ENCODE measurements at places on chromosomes 13 and 19.

DNA sequence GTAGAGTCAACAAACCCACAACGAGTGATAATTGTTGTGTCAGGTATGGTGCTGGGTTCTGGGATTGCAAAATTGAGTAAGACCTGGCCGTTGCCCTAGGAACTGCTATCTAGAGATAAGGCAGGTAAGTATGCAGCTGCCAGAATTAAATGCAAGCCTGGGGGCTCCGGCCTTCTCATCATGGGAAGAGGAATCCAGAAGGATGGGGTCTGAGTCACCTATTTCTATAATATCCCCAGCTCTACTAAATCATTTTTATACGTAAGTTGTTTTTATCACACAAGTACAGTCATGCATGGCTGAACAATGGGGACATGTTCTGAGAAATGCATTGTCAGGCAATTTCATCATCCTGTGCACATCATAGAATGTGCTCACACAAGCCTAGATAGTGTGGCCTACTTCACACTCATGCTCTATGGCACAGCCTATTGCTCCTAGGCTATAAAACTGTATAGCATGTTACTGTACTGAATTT, 203.0 kb downstream of the KLF5 start:
- DNase-seq = no peak

DNA sequence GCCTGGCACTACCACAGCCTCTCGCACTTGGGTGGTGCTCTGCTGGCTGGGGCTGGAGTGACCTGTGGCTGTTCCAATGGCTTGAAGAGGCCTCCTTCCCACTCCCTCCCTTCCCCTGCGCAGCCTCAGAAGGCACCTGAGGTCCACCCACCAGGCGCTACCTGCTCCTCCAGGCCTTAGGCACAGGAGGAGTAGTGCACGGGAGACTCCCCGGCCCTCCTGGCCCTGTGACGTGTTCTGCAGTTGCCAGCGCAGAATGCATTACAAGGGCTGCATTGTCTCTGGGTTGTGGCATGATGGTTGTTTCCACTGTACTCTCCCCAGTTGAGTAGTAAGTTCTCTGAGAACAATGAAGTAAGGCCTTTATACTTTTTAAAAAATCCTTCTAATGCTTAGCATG, 128.6 kb downstream of the TEX29 start:
- DNase-seq = no peak

DNA sequence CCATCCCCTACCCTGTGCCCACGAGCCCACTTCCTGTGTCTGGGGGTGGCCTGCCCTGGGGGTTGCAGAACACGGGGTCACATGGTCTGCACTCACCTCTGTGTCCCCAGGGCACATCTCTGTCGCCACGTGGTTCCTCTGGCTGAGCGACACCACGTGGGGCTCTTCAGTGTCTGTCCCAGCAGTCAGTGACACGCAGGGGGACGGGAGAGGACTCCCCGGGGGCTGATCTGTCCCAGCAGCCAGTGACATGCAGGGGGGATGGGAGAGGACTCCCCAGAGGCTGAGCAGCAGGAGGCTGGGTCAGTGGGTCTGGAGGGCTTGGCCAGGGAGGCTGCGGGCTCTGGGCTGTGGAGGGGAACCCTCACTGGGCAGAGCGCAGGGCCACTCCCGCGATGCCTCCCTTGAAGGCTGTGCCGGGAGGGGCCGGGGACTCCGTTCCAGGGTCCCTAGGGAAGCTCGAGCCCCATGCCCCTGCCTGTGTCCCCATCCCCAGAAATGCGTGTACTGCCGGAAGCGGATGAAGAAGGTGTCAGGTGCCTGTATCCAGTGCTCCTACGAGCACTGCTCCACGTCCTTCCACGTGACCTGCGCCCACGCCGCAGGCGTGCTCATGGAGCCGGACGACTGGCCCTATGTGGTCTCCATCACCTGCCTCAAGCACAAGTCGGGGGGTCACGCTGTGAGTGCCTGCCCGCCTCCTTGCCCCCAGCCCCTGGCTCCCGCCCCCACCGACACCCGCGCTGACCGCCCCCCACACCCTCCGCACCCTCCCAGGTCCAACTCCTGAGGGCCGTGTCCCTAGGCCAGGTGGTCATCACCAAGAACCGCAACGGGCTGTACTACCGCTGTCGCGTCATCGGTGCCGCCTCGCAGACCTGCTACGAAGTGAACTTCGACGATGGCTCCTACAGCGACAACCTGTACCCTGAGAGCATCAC, 174.8 kb downstream of the KDM4B start:
- DNase-seq = no peak

DNA sequence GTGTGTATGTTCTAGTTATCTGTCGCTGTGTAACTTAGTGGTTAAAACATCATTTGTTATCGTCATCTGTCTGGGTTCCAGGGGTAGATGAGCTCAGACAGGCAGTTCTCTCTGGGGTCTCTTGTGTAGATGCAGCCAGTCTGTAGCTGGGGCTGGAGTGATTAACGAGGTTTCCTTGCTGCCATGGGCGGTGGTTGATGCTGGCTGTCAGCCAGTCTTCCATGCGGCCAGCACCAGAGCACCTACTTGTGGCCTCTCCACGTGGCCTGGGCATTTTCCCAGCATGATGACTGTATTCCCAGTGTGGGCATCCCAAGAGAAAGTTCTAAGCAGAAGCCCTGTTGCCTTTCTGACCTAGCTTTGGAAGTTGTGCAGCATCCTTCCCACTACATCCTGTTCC, 10.7 kb downstream of the ERCC5 start:
- DNase-seq = no peak

- DNase-seq = no peak
These were observed 322.8 kb upstream of the EDNRB start for GRCh38 chr13:78241278-78241919.

DNA sequence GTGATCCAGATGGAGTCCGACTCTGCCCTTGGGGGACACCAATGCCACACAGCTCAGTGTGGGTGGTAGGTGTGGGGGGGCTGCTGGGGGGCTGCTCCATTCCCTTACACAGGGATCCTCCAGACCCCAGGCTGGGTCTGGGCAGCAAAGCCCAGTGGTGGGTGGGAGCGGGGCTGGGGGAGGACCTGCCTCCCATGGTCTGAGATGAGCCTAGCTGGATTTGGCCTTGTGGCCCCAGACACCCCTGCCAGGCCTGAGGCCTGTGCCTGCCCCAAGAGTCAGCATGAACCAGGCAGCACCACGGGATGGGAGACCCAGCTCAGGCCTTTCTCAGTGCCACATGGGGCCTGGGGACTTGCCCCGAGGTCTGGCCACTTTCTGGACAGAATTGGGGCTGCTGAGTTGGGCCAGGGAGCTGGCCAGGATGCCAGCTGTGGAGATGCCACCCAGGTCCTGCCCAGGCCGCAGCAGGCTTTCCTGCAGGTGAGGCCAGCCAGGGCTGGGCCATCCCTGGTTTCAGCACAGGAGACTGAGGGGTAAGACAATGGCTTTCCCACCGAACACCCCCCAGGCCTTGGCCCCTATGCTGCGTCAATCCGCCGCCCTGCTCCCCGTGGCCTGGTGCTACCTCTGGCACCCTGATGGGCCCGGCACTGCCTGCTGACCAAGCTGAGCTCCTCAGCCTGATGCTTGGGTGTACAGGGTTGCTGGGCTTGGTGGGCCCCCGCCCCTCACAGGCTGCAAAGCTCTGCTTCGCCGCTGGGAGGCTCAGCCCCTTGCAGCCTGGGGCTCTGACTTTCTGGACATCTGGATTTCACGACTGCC, 24.2 kb downstream of the CEBPG start:
- DNase-seq = no peak

GRCh38 chr19:33440682-33441081, 67.2 kb downstream of the CEBPG start:
- no peak for DNase-seq

DNA sequence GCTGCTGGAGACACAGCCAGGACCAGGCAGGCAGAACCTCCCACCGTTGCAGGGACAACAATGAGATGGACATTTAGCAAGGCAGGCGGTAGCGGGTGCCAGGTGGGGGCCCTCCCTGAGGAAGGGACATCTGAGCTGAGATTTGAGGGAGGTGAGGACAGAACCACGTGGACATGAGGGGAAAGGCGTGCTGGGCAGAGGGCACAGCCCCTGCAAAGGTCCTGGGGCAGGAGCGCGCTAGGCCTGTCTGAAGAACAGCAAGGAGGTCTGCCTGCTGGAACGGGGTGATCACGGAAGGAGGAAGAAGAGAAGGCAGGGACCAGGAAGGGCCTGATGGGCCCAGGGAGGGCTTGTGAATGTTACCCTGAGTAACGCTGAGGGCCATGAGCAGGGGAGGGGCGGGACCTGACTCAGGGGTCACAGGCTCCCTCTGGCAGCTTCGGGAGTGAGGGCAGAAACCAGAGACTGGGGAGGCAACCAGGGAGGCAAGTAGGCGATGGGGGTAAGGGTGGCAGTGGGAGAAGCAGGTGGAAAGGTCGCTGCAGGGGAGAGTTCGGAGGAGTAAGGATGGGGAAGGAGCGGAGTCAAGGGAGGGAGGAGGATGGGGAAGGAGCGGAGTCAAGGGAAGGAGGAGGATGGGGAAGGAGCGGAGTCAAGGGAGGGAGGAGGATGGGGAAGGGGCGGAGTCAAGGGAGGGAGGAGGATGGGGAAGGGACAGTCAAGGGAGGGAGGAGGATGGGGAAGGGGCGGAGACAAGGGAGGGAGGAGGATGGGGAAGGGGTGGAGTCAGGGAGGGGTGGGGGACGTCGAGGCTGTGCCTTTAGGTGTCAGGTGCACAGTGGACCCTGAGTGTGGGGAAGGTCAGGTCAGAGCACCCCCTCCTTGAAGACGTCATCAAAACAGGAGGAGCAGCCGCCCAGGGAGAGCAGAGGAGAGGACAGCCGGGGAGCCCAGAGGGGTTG, 15.7 kb upstream of the B3GNT3 start:
- no peak for DNase-seq

DNA sequence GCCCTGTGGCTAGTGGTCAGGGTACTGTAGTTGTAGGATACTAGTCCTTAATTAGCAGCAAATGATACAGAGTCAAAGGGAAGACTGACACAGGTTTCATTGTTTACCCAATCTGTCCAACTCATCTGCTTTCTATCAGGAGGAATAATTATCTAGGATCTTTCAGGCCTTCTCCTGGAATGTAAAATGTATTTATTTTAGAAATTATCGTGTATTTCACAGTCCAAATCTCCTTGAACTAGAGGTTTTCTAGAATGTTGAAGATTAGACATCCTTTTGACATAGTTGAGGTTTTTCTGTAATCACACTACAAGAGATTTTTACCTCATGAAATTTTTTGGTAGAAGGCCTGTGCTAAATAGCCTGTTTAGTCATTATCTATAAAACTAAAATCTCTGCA, 1694.8 kb upstream of the PCDH20 start:
- DNase-seq = no peak

GRCh38 chr13:103388839-103389238, 322.6 kb upstream of the SLC10A2 start:
- no peak for DNase-seq

DNA sequence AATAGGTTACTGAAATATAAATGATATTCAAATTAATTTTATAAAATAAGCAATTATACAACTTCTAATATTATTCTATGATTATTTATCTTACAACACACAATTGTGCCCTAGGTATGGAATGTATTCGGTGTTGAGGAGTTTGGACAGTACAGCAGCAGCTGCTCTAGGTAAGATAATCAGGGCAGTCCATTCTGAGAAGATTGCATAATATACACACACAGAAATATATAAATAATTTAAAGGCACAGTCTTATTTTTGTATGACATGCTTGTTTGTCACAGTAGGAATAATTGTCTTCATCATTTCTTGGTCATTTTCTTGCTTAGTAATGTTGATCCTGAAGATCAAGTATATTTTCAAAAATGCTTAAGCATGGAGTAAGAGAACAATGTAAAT, 849.4 kb upstream of the MIR17HG start:
- no peak for DNase-seq

DNA sequence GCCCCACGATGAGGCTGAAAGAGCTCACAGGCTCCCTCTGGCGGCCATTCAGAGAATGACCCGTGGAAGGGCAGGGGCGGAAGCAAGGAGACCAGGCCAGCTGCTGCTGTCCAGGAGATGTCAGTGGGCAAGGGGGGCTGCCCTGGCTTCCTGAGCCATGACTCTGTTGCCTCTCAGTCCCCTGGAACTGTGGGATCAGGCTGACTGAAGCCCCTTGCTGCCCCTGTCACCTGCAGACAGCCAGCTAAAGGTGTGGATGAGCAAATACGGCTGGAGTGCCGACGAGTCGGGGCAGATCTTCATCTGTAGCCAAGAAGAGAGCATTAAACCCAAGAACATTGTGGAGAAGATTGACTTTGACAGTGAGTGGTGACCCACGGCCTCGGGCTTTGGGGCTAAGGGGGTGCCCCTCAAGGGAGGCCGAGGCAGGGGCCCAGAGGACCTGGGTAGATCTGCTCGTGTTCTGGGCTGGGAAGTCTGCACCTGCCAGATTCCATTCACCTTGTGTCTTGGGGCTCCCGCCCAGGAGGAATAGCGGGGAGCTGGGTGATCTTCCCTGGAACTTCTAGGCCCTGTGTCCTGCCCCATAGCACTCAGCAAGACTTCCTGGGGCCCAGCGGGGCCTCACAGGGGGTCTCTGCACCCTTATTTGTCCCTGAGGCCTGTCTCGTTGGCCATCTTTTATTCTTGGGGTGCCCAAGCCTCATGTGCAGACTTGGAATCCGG, 12.5 kb upstream of the ACTN4 start:
- DNase-seq = peak; percentile 44

- DNase-seq = peak; percentile 87
These were observed 7.5 kb downstream of the EMP3 start for GRCh38 chr19:48332662-48333466.

GRCh38 chr19:46840498-46840942, 10.1 kb downstream of the AP2S1 start:
- DNase-seq = no peak

DNA sequence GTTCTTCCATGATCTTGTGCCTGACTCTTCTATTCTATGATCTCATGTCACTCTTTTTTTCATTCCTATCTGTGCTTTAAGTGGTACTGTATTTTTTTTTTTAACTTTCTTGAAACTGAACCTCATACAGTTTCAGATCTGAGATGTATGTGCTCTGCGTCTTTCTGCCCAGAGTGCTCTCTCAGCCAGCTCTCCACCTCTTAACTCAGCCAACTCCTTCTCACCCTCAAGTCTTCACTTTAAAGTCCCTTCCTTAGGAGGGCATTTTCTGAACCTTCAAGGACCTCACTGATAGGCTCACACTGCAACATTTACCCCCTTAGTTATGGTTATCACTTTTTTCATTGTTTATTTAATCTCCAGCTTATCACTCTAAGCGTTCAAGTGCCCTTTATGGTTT, 158.7 kb downstream of the IRS2 start:
- DNase-seq = no peak

DNA sequence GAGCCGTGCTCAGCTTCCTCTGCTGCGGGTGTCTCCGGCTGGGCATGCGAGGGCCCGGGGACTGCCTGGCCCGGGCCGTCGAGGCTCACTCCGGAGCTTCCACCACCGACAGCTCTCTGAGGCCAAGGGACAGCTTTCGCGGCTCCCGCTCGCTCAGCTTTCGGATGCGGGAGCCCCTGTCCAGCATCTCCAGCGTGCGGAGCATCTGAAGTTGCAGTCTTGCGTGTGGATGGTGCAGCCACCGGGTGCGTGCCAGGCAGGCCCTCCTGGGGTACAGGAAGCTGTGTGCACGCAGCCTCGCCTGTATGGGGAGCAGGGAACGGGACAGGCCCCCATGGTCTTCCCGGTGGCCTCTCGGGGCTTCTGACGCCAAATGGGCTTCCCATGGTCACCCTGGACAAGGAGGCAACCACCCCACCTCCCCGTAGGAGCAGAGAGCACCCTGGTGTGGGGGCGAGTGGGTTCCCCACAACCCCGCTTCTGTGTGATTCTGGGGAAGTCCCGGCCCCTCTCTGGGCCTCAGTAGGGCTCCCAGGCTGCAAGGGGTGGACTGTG, 1.2 kb downstream of the S1PR4 start:
- DNase-seq = no peak

GRCh38 chr13:107104631-107105030, 536.7 kb upstream of the ARGLU1 start:
- DNase-seq = no peak
